ENCODE measurements at places on chromosomes 6 and 20.

GRCh38 chr6:16483315-16483875 lies 245.0 kb downstream of the GMPR start:
- DNase-seq = no peak

GRCh38 chr20:5156675-5157448 lies 30.1 kb downstream of the CDS2 start:
- no peak for DNase-seq

- DNase-seq = no peak
Observed at GRCh38 chr6:125942672-125943527, 13.7 kb upstream of the HINT3 start.

DNA sequence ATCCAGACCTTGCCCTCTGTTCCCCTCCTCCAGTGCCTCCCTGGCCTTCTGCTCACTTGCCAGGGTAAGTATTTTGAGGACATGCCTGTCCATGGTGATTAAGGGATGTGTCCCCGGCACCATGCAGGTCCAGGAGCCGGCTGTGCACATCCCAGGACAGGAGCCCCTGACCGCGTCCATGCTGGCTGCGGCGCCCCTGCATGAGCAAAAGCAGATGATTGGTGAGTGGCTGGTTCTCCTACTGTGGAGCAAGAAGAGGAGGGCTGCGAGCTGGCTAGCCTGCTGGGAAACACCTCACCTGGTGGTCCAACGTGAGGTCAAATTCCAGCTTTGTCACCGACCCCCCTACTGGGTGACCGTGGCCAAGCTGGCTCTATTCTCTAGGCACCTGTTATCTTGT lies 23.7 kb downstream of the TOMM34 start:
- DNase-seq = no peak

GRCh38 chr6:56232436-56232835 lies 14.9 kb downstream of the COL21A1 start:
- DNase-seq = no peak

Measured in stimulated activated CD4-positive, alpha-beta T cell treated with anti-CD3 and anti-CD28 coated beads, TNF-alpha, amount 100 ng/mL, for 1 hour (primary cell).